ENCODE measurements at places on chromosomes 2 and 18.

- no peak for DNase-seq
Measured at GRCh38 chr2:46171996-46172546, 125.1 kb upstream of the EPAS1 start.

GRCh38 chr2:42792087-42792582 lies 248 bp downstream of the HAAO start:
- DNase-seq = no peak

- DNase-seq = peak; percentile 7
Measured at GRCh38 chr2:202032846-202033316, 774 bp upstream of the FZD7 start.

- no peak for DNase-seq
Measured at GRCh38 chr2:136665736-136666135, 99.6 kb upstream of the THSD7B start.

DNA sequence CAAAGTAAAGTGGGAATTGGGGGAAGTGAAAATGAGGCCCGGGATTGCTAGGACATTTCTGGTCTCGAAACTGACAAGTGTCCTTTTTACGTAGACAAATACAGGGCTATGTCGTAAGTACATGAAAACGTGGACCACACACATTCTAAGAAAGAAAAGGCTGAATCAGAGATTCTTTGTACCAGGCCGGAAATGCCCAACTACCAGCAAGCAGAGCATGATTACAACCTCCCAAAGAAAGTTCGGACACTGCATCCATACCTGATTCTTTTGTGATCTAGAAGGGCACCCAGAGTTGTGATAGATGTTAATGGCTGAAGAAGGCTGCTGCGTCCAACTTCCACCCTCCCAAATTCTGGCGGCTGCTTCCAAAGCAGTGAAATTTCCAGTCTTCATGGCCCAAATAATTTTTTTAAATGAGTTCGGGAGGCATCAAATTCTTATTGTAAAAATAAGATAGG lies 1.7 kb downstream of the RBMS1 start:
- DNase-seq = no peak

GRCh38 chr2:101307950-101308431 lies 510 bp downstream of the RNF149 start:
- DNase-seq = no peak

GRCh38 chr2:79901161-79901560 lies 388.3 kb downstream of the CTNNA2 start:
- DNase-seq = no peak

GRCh38 chr2:224668123-224668909 lies 47.8 kb downstream of the CCDC195 start:
- DNase-seq = no peak

DNA sequence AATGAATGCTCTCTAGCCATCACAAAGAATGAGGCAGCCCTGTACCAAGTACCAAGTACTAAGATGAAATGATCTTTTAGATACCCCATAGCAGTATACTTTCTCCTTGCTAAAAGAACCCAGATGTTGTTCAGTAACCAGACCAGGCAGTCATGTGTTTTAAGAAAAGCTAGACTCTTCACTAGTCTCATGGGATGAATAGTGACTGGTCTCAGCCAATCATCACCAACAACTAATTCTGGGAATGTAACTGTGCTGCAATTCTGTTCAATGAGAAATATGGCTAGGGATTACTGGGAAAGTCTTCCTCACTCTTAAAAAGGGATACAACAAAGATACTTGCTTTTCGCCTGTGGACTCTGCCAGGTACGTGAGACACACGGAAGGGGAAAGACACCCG lies 29.5 kb downstream of the MBOAT2 start:
- no peak for DNase-seq

GRCh38 chr2:159716857-159717256 lies 4.6 kb downstream of the MARCHF7 start:
- DNase-seq = no peak

GRCh38 chr2:11406267-11406957 lies 59.5 kb downstream of the E2F6 start:
- no peak for DNase-seq

GRCh38 chr2:62884086-62884485 lies 166.5 kb upstream of the OTX1 start:
- no peak for DNase-seq

- no peak for DNase-seq
Measured at GRCh38 chr2:73415906-73416305, 30.3 kb downstream of the ALMS1 start.

- no peak for DNase-seq
Measured at GRCh38 chr2:232925153-232925820, 55.2 kb downstream of the SNORC start.

- DNase-seq = no peak
Measured at GRCh38 chr2:232971744-232972143, 41.3 kb downstream of the NGEF start.

- no peak for DNase-seq
Measured at GRCh38 chr2:78928502-78928901, 97.0 kb upstream of the REG3G start.

GRCh38 chr2:32008805-32009515 lies 1.8 kb downstream of the MEMO1 start:
- DNase-seq = no peak

DNA sequence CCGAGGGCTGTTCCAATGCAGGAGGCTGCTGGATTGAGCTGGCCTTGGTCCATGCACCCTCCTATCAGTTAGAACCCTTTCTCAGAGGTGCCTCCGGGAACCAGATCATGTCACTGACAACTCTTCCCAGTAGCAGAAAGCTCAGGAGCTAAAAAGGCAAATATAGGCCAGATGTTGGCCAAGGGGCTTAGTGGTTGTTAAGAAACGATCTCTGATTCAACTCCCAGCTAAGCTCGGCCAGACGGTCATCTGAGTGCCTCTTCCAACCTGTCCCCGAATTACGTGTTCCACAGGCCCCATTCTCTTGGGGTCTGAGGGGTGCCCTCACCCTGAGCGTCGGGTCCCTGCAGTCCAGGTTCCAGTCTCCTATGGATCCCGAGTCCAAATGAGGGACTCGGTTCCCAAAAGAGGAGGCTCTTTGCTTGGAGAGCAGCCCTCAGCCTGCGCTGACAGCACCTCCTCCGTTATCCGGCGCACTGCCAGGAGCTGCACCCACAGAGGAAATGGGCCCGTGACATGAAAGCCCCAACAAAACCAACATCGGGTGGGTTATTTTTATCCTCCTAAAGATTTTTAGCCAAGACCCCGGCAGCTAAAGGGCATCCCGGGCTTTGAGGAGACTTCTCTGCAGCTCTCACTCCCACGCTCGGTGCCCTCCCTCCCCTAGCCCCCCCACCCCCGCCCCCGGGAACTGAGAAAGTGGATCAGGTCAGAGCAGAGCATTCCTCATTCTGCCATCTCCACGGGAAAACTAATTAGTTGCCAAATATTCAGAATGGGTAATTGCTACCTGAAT lies 106.6 kb upstream of the ID2 start:
- DNase-seq = no peak

DNA sequence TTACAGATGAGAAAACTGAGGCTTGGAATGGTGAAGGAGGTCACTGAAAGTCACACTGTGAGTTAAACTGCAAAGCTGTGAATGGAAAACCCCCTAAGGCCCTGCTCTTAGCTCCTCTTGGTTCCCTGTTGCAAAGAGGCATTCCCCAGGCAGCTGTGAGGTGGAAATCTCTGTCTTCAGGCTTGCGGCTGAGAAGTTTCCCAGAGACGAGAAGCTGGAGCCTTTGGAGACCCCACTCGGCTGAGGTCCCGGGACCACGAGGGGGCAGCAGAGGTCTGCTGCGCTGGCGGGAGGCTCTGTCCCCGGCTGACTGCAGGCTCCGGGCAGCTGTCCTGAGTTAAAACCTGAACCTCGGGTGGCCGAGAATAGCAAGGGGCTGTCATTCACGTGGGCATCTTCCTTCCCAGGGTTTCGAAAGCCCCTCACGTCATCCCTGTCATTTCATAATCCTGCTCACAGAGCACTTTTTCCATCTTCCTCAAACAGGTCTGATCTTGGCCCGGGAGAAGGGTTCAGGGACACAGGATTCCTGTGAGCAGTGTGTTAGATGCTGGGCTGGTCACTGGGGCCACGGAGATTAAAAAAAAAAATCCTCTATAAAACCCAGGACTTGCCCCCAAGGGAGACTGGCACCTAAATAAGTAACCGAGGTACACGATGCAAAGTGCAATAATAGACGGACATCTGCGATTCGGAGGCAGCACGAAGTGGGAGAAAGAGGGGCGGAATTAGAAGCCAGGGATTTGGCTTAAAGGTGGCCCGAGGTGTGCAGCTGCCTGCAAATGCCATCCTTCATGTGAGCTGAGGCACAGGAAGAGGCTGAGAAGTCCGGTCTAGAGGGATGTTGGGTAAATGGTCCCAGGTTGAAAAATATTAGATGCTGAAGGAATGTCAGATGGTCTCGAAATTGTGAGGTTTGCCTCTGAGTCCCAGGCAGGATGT lies 24.6 kb upstream of the ATOH8 start:
- peak; percentile 62 for DNase-seq

DNA sequence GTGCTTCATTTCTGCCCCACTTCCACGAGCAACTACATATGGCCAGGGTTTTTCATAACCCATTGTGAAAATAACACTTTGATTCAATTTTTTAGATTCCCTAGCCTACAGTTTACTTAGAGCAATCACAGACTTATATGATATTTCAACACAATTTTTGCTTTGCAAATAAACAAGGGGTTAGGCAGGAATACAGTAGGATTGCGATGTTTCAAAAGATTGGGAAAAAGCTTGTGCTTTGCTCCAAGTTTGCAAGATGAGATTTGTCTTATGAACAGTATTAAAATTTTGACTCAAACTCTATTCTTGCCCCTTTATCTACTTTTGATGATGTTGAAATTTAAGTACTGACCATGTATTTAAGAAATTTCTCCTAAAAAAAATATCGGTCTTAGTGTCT lies 814.5 kb upstream of the PIK3C3 start:
- DNase-seq = no peak

GRCh38 chr2:235903782-235904584 lies 264.2 kb downstream of the GBX2 start:
- DNase-seq = no peak

- no peak for DNase-seq
Measured at GRCh38 chr2:172090044-172090961, 5.0 kb downstream of the DLX1 start.

GRCh38 chr2:222842491-222843174 lies 18.2 kb upstream of the ACSL3 start:
- no peak for DNase-seq

DNA sequence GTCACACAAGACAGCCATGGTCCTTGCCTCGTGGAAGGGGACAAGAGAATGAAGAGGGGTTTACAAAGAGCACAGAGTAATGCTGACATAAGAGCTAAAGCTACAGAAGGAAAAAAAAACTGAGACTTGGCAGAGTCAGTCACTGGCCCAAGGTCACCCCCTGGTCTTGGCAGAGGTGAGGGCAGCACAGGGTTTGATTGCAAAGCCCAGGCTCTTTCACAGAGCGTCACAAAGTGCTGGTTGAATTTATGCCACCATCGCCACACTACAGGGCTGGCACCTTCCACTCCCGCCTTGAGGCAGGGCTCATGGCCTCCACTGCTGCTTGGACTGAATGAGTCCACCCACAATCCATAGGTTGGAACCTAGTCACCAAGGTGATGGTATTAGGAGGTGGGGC lies 190.2 kb downstream of the INHBB start:
- no peak for DNase-seq

Measured in stimulated activated CD8-positive, alpha-beta memory T cell treated with anti-CD3 and anti-CD28 coated beads, Interleukin-15, amount 100 ng/mL, for 24 hours (primary cell).